Fibroblast of skin of left biceps (primary cell): ENCODE measurements at places on chromosomes 3 and 15.

DNA sequence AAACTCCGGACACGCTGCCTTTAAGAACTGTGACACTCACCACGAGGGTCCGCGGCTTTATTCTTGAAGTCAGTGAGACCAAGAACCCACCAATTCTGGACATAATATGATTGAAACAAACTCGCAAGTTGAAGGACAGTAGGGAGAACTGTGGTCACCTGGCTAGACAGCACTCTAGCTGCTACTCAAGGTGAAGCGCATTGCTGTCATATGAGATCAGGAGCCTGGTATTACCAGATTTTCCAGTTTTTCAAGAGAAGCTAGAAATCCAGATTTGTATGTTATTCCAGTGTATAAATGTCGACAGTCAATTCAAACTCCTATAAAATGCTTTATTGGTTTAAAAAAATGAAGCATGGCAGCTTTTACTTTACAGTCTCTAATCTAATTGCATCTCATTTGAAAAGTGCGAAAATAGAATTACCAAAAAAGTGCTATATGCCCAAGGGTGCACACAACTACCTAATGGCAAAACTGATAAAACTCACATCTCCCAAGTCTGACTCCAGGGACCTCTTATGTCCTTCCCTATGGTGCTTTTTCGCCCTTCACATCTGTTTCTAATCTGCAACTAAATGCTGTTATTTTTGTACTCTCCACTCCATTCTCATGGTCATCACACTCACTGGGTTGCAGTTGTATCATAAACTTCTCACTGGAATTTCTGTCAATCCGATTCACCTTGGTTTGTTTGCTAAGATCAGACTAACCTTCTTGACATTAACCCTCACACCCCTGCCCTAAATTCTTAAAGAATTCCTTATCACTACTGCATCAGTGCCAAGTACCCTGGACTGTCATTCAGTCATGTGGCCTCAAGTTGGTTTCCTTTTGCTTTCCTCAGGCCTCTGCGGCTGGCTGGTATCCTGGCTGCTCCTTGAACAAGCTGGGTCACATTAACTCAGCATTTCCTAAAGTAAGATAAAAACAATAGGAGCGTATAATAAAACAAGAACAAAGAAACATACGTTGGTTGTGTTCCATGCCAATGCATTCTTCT is 31.5 kb upstream of the ARHGEF26 start:
- DNase-seq: no peak

- DNase-seq: no peak
Measured at GRCh38 chr3:114758831-114759699, 388.0 kb downstream of the ZBTB20 start.

GRCh38 chr3:49386056-49386756 is 25.6 kb downstream of the RHOA start:
- no peak for DNase-seq

DNA sequence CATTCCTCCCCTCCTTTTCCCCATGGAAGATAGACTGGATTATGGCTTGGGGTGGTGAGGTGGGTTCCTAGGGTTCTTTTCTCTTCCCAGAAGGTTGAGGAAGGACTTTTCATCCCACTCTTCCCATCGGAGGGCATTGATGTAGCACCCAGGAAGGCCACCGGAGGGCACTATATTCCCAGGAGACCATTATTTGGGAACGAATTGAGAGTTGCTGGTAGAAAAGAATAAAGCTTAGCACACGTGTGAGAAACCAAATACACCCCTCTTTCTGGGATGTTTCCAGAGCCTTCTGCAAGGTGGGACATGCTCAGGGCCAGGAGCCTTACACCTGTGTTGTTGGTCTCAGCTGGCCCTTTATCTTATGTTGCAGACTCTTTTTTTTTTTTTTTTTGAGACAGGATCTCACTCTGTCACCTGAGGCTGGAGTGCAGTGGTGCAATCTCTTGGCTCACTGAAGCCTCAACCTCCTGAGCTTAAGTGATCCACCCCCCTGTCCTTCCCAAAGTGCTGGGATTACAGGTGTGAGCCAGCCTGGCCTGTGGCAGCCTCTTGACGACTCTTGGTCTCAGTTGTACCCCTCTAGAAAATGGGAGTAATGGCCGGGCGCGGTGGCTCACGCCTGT is 6.3 kb upstream of the CDC25A start:
- DNase-seq: peak; percentile 18

DNA sequence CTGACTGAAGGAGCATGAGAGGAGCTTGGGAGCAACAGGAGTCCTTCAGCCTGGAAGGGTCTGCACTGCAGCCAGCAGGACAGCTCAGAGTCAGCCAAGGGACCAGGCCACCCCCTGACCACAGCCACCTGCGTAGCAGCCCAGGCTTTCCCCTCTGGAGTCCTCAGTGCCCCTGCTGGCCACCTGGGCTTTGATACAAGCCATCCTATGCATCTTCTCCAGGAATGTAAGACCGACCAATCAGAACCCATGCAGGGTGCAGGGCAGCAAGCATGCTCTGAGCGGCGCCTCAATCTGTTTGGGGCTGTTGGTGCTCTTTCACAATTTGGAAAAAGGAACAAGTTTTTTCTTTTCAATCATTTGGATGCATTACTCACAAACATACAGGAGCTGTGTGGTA is 52.0 kb downstream of the DZIP1L start:
- DNase-seq: no peak

DNA sequence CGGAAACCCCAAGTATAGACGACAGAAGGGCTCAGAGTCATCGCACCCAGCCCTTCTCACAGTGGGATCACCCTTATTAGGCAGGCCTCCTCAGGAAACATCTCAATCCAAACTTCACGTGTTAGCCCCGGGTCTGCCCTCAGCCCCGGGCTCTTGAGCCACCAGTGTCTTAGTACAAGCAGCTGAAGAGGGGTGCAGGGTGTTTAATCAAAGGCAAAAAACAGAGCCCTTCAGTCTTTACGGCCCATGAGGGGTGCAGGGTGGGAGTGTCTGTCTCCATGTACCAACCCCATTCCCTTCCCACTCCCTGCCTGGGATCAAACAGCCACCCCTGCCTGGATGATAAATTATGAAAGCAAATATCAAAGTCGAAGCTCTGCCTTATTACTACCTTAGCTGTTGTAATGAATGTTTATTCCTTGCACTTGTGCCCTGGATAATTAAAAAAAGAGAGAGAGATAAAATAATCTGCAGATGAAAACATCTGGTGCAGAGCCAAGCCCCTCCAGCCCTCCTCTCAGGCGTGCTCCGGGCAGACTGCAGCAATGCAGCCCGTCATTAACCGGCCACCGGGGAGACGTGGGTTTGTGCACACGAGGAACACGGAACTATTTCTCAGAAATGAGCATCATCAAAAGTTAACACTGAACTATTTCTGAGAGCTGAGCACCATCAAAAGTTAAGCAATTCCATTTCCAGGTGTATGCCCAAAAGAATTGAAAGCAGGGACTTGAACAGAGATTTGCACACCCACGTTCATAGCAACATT is 64.5 kb downstream of the ADAMTS17 start:
- no peak for DNase-seq

DNA sequence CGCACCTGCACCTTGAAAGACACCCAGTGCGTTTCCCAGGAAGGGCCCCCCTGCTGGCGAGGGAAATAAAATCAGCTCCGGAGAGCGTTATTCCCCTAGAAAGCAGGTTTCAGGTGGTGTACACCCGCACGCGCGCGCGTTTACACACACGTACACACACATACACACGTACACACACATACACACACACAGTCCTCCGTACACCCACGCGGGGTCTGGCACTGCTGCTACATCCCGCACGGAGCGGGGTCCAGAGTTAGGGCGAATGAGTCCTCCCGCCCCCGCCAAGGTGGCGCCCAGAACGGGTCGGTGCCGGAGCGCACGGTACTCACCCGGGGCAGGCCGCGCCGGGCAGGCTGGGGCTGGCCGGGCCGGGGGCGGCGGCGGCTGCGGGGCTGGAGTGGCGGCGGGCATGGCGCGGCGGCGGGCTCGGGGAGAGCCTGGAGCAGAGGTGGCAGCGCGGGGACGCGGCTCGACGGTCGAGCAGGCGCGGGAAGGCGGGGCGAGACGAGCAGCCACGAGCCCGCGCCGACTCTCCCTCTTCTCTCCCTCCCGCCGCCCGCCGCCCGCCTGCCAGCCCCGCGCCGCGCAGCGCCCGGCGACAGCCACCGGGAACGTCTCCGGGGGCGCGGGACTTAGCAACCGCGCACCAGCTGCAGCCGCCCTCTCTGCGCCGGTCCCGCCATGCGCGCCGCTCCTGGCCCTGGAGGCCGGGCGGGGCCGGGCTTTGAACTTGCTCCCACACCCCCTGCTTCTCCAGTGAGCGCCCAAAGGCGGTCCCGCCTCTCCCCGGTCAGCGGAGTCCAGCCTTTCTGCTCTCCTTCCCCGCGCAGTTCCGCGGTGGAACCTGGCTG is at the start of gene DCLK3:
DCLK3 (minus strand) TSS at position 704 of the 854 bp plus-strand sequence; CDS start at position 414, 290 bp downstream.
- DNase-seq: no peak

DNA sequence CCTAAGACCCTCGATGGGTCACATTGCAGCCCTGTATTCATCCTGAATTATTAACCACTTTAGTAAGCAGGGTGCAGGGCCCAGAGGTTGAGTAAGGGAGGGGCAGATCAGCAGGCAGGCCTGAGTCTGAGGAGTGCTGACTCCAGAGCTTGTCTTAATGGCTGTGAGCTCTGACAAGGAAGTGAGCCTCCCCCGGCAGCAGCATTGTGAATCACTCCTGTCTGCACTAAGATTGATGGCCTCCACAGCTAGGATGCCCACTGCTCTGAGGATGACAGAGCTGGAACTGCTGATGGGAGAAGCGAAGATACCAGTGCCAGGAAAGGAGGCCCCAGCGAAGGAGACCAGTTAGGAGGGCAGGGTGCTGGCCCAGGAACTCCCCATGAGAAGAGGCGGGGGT is 46.5 kb upstream of the CCDC174 start:
- no peak for DNase-seq
